ENCODE measurements at places on chromosomes 7 and 10. TPM values are rescaled to one million over a fixed set of nuclear protein-coding genes. Genes with fewer than 3 reads are reported as not detected.

ITIH5 gene
- total RNA-seq, result 12.2 TPM

JMJD1C gene
- total RNA-seq, result 396 TPM

NUTM2A gene
- total RNA-seq, result 3.1 TPM

NRCAM gene
- 170 TPM for total RNA-seq

UNCX gene
- not detected for total RNA-seq

PNLIPRP2 gene
- total RNA-seq, result not detected

C10orf62 gene
- not detected for total RNA-seq

BAIAP2L1 gene
- total RNA-seq, result not detected

ZNF775 gene
- 10.0 TPM for total RNA-seq

OR2A42 gene
- total RNA-seq, result under 0.01 TPM

MYOZ1 gene
- not detected for total RNA-seq

FAM25G gene
- not detected for total RNA-seq

CYP26C1 gene
- total RNA-seq, result 0.63 TPM

BAMBI gene
- 1.9 TPM for total RNA-seq

HECTD2 gene
- total RNA-seq, result 85.1 TPM

C10orf105 gene
- total RNA-seq, result 0.31 TPM

TMEM273 gene
- total RNA-seq, result 1.6 TPM

ADRB1 gene
- 2.5 TPM for total RNA-seq

TMEM229A gene
- total RNA-seq, result 0.31 TPM

GOLGA7B gene
- total RNA-seq, result 16.6 TPM

TRIM24 gene
- 56.3 TPM for total RNA-seq

MLXIPL gene
- under 0.01 TPM for total RNA-seq

LIPN gene
- not detected for total RNA-seq

PDE6C gene
- not detected for total RNA-seq

SMARCD3 gene
- total RNA-seq, result 154 TPM

MMP21 gene
- total RNA-seq, result 0.31 TPM

SPDYE9 gene
- not detected for total RNA-seq

NUTM2D gene
- 11.9 TPM for total RNA-seq

SEMA3E gene
- total RNA-seq, result 20.3 TPM

SNX8 gene
- 5.3 TPM for total RNA-seq

VSTM2A gene
- 63.2 TPM for total RNA-seq

CASD1 gene
- 89.5 TPM for total RNA-seq

SFXN2 gene
- 11.0 TPM for total RNA-seq

ZNF316 gene
- 28.5 TPM for total RNA-seq

GRM3 gene
- 133 TPM for total RNA-seq

SFRP5 gene
- total RNA-seq, result 0.94 TPM

SPDYE5 gene
- not detected for total RNA-seq

ZNF438 gene
- total RNA-seq, result 7.5 TPM

LIPF gene
- not detected for total RNA-seq

NPC1L1 gene
- total RNA-seq, result not detected

NPSR1 gene
- total RNA-seq, result not detected

EBLN1 gene
- total RNA-seq, result not detected

CRTAC1 gene
- total RNA-seq, result 5.0 TPM

ZNF727 gene
- total RNA-seq, result 3.8 TPM

GIMAP6 gene
- 2.8 TPM for total RNA-seq

NODAL gene
- 3.1 TPM for total RNA-seq

GRID2IP gene
- 1.3 TPM for total RNA-seq

LBX1 gene
- total RNA-seq, result not detected

GAD2 gene
- 27.2 TPM for total RNA-seq

PON1 gene
- total RNA-seq, result not detected

STAMBPL1 gene
- total RNA-seq, result 15.0 TPM

LRRD1 gene
- 3.8 TPM for total RNA-seq

HACD1 gene
- 23.2 TPM for total RNA-seq

GPR26 gene
- total RNA-seq, result 2.8 TPM

SMO gene
- total RNA-seq, result 15.0 TPM

NOD1 gene
- total RNA-seq, result 5.0 TPM
